ENCODE measurements at places on chromosomes 1 and 21.

GRCh38 chr1:18126616-18127015 is 19.0 kb downstream of the IGSF21 start:
- no peak for DNase-seq

GRCh38 chr1:184407816-184408510 is 21.1 kb downstream of the C1orf21 start:
- DNase-seq = no peak

GRCh38 chr1:199102239-199102638 is 463.4 kb downstream of the PTPRC start:
- DNase-seq = no peak

- no peak for DNase-seq
These were observed 68.2 kb downstream of the IGSF21 start for GRCh38 chr1:18175530-18176377.

- DNase-seq = no peak
These were observed 21.2 kb upstream of the ZP4 start for GRCh38 chr1:237911911-237912310.

GRCh38 chr1:6353619-6353954 is 40.0 kb downstream of the ACOT7 start:
- DNase-seq = no peak

DNA sequence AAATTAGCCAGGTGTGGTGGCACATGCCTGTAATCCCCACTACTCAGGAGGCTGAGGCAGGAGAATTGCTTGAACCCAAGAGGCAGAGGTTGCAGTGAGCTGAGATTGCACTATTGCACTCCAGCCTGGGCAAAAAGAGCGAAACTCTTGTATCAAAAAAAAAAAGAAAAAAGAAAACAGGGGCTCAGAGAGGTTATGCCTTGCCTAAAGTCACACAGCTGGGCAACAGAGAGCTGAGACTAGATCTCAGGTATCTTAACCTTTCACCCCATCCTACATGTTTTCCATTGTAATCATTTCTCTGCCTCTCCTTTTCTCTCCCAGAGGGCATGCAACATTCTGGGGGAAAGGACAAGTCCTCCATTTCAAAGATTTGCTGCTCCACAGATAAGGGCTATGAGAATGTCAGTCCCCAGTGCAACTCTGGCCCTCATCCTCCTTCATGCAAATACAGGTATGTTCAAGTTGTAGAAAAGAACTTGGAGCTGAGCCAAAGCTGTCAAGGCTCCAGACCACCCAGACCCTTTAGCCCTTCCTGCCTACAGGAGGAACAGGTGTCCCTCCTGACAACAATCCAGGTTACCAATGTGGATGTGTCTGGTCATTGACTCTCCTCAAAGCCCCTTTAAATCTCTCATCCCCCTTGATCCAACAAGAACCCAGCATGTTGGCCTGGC is 6.9 kb downstream of the SLC9A1 start:
- no peak for DNase-seq

- DNase-seq = no peak
These were observed 119.4 kb downstream of the NEK7 start for GRCh38 chr1:198276241-198276640.
